ENCODE measurements at places on chromosomes 5 and 9. TPM values are rescaled to one million over a fixed set of nuclear protein-coding genes. Genes with fewer than 3 reads are reported as not detected.

GRCh38 chr5:51376509-51376908, 6.7 kb upstream of the ISL1 start:
- DNase-seq: no peak

Gene SHROOM1
- 0.59 TPM for total RNA-seq

Gene C5orf52
- total RNA-seq: not detected

Gene CMBL
- total RNA-seq: 0.36 TPM

Gene MEIKIN
- total RNA-seq: not detected

- no peak for DNase-seq
Measured at GRCh38 chr5:82721087-82721410, 356.1 kb downstream of the TMEM167A start.

DNA sequence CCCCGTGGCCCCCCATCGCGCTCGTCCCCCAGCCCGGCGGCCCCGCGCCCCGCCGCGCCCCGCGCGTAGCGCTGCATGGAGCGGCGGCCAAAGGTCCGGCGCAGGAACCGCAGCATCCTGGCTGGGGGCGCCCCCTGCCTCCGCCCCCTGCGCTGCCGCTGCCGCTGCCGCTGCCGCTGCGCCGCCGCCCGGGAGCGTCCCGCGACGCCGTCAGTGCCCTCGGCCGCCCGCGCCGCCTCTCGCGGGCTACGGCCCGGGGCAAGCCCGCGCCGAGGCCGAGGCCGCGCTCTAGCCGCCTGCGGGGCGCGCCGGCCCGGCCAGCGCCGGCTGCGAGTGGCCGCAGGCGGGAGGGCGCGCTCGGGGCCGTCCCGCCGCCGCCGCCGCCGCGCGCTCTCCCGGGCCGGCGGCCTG, 523 bp downstream of the EPB41L4B start:
- DNase-seq: no peak

- DNase-seq: no peak
Measured at GRCh38 chr5:31664566-31664965, 25.6 kb downstream of the PDZD2 start.

DNA sequence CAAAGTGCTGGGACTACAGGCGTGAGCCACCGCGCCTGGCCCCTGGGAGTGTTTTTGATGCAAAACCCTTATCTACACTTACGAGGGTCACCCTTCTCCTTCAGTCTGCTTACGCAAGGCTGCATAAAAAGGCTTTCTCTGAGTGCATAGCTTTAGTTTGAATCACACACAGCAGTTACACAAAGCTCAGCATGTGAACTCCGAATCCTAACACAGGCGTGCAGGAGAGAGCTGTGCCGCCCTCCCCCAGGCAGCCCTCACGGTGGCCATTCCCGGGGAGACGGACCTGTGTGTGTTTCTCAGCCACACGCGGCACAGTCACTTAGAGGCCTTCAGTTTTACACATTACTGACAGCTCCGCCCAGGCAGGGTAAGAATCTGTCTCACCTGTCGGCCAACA, 26.7 kb downstream of the EXD3 start:
- no peak for DNase-seq

GRCh38 chr9:109593612-109594011, 95.5 kb upstream of the PTPN3 start:
- DNase-seq: no peak

GRCh38 chr9:101671567-101671966, 66.9 kb downstream of the GRIN3A start:
- DNase-seq: no peak

Gene SPINK6
- total RNA-seq: not detected

DNA sequence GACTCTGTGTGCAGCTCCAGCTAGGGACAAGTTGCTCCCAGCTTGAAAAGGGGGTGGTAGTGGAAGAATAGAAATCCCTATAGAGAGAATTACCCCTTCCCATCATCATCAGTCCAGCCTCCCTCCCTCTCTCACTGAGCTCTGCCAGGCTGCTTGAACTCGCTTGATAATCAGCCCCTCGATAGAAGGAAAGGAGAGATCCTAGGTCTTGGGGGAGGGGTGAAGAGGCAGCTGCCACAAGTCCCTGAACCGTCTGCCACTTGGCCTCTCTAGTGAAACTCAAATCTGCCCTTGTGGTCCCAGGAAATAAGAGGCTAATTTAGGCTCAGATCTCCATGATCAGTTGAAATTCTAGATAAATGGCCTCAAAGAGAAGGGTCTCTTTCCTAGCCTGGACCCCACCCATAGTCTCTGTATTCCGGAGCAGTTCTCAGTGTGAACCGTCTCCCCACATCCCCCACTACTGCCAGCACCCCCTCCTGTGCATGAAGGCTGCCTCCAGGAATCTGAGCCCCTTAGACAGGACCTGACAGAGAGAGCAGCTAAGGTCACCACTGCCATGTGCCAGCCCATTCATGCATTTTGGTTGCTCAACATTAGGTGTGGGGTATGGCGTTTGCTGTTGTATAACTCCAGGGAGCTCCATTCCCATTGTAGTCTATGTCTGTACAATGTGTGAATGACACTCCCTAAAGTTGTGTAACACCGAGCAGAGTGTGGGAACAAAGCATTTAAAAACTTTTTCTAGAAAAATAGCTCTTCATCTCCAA, 5.5 kb downstream of the DNAJB5 start:
- DNase-seq: no peak

Gene MEGF10
- total RNA-seq: not detected

Gene ADGRV1
- 0.81 TPM for total RNA-seq

DNA sequence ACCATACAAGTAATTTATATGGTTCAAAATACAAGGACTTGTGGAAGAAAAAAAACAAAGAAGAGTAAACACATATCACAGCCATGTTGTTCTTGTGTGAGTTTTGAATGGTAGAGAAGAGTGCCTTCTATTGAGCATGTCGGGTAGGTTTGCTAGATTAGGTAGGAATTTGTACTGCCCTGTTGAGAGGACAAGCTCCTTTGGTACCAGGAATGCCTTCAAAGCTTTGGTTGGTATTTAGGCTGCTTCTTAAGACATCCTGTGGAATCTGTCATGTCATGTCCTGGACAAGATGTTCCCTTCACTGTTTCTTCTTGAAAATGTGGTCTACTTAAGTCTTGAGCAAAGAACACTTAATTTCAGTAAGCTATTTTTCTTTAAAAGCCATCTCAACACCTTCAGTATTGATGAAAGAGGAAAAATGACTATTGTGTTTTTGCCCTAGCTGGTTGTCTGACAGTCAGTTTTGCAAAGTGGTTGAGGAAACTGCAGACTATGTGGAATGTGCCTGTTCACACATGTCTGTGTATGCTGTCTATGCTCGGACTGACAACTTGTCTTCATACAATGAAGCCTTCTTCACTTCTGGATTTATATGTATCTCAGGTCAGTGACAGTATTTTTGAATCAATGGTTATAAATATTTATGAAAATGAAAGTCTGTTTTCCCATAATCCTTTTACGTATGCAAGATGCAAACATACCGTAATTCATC, 296.9 kb downstream of the ADGRV1 start:
- no peak for DNase-seq

GRCh38 chr5:939368-939767, 46.7 kb downstream of the TRIP13 start:
- DNase-seq: no peak

Gene UBQLN1
- total RNA-seq: 178 TPM

DNA sequence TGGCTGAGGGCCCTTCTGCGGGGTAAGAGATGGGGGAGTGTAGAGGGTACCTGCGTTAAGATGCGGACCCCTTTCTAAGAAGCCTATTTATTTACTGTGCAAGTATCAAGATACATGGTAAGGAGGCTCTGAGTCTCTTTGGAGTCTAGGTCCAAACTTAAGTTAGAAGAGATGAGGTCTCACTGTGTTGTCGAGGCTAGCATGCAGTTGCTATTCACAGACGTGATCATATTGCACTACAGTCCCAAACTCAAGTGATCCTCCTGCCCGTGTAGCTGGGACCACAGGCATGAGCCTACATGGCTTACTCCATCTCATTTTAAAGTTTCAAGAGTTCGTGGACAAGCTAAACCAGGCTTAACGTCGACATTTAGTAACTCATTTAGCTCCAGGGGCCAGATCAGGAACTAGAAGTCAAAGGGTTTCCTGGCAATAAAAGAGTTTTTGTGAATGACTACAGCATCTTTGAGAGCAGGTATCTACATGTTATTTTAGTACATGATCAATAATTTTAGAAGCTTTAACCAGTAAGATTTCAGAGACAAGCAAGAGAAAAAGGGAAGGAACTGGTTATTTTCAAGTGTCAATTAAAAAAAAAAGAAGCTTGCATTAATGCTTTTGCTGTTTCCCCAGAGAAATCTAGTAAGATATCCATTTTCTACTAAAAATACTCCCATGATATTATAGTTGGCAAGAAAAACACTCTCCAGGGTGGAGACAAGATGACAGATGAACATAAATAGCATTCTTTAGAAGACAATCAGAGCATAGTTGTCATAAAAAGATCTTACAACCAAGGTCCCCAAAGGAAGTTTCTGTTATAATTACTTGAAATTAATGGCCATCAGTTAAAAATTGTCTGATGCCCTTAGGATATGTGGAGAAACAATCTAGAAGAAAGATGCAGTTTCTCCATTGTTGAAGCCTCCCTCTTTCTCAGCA, 141.3 kb downstream of the SCAMP1 start:
- no peak for DNase-seq

- no peak for DNase-seq
Measured at GRCh38 chr9:116207371-116208111, 54.0 kb downstream of the PAPPA start.

DNA sequence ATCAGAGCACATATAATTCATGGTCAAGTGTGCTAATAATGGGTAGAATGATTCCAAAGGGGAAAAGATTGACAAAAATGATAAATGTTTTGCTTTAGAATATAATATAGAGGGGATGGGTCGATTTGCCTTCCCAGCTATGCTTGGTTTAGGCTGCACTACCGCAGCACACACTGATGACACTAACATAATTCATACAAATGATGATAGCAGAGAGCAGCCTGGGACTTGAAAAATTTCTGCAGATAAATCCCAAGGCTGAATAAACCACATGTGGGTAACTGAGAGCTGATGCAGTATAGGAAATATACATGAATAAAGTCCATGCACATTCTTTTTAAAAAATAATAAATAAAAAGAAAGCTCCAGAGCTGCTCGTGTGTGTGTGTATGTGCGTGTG, 54.5 kb downstream of the EFNA5 start:
- no peak for DNase-seq

Gene SLCO6A1
- total RNA-seq: not detected

Measured in CD4-positive, alpha-beta T cell (primary cell).